ENCODE measurements at places on chromosomes 11 and 22.
A peak's percentile ranks its signal among the peaks of the same experiment; 100 is the strongest.

- no peak for DNase-seq
These were observed 8.8 kb downstream of the NXPE4 start for GRCh38 chr11:114586797-114587196.

DNA sequence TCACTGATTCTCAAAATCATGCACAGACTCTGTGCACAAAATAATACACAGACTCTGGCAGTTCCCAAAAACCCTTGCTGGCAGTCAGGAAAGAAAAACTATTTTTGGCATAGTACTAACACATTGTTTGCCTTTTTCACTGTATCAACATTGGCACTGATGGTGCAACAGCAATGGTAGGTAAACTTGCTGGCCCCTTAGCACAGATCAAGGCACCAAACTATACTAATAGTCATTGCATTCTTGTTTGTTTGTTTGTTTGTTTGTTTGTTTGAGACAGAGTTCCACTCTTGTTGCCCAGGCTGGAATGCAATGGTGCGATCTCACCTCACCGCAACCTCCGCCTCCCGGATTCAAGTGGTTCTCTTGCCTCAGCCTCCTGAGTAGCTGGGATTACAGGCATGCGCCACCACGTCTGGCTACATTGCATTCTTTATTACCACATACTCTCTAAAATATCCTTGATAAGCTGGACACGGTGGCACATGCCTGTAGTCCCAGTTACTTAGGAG, 81.0 kb upstream of the SLC6A5 start:
- no peak for DNase-seq

DNA sequence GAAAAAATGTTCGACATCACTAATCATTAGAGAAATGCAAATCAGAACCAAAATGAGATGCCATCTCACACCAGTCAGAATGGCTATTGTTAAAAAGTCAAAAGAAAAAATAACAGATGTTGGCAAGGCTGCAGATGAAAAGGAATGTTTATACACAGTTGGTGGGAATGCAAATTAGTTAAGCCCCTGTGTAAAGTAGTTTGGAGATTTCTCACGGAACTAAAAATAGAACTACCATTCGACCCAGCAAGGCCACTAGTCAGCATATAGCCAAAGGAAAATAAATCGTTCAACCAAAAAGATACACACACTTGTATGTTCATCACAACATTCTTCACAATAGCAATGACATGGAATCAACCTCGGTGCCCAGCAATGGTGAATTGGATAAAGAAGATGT, 503.2 kb downstream of the OPCML start:
- DNase-seq = no peak

- no peak for DNase-seq
These were observed at the start of gene IGLL1 for GRCh38 chr22:23579870-23580575. Gene IGLL1 (minus strand): TSS chr22:23580290. CDS start chr22:23580190, 100 bp downstream.

DNA sequence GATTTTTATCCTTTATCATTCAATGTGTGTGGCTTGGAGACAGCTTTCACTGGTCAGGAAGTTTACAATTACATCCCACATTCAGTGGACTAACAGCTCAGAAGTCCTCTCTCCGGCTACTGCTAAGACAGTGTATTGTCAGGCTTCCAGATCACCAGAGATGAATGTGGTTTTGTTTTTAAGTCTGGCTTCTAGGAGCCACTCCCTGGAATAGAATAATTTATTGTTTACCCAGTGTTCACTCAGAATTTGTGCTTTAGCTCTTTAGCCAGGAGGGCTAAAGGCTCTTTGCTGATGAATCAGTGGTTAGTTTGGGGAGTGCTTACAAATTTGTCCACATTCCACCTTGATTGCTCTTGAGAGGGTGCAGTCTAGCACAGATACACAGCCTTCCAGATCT, 26.5 kb downstream of the TRIM77 start:
- DNase-seq = no peak

DNA sequence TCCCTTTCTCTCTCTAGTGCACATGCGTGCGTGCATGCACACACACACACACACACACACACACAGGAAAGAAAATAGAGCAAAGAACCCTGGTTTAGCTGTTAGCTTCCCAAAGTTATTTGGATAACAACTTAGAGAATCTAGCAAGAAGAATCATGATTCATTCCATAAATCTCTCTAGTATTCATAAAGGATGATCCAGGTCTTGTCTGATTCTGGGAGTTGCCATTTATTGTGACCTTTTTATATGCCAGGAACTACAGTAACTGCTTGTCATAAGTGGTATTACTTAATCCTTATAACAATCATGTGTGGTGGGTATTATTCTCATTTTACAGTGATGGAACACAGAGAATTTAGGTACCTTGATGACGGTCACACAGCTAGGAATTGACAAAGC, 141.5 kb upstream of the MTMR2 start:
- peak; percentile 40 for DNase-seq

GRCh38 chr22:48548391-48548790, 1279.3 kb downstream of the BRD1 start:
- no peak for DNase-seq

- no peak for DNase-seq
These were observed 251.3 kb downstream of the SBF2 start for GRCh38 chr11:10042699-10043098.

- DNase-seq = no peak
These were observed 44.7 kb upstream of the SHISAL1 start for GRCh38 chr22:44357296-44357965.

GRCh38 chr22:30087611-30088010, 7.3 kb downstream of the HORMAD2 start:
- DNase-seq = no peak

DNA sequence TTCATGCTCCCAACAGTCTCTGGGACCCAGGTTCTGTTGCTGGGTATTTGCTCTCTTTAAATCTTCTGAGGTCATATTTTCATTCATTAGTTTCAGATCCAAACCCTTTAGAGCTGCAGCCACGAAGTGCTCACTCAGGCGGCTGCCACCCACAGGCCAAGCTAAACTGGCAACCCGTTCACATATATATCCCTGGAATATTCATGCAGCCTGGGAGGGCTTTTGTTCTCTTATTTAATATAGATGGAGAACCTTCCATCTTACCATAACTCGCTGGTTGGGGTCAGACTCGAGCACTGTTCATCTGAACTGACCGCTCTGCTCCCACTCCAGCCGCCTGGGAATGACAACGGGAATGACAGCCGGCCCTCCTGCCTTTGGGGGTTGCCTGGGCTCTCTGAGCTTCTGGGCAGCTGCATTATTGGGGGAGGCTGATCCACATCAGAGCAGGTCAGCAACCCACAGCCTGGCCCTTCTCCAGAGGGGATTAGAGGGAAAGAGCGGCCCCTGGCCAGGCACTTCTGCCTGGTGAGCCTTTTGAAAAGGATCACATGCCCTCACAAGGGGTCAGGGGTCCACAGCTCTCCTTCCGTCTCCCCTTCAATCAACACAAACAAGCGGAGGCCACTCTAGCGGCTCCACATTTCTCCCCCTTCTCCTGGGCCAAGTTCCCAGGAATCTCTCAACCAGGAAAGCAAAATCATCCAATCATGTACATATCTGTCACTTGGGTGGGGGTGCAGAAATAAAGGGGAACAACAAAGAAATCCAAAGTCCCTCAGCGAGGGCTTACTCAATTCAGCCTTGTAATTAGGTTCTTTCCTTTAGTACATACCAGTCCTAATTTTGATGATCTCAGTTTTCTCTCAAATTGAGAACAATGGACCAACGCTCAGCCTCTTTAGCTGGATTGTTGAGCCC, 11.8 kb downstream of the TMEM184B start:
- no peak for DNase-seq

DNA sequence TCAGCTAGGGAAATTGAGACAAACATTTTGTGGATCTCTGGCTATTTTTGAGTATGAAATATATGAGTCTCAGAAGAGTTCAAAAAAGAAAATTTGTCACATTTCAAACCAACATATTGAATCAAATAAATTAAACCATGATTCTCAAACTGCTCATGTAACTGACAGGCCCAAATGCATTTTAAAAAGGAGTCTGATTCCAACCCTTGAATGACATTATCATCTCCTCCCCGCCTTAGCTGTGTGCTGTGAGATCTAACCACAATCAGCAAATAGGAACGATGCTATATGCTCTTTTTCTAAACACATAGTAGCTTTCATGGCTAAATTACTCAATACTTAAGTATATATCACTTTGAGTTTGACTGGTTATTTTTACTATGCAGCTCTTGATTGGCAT, 57.1 kb downstream of the EFCAB6 start:
- no peak for DNase-seq

GRCh38 chr11:9838229-9838628, 174.4 kb downstream of the SWAP70 start:
- no peak for DNase-seq

DNA sequence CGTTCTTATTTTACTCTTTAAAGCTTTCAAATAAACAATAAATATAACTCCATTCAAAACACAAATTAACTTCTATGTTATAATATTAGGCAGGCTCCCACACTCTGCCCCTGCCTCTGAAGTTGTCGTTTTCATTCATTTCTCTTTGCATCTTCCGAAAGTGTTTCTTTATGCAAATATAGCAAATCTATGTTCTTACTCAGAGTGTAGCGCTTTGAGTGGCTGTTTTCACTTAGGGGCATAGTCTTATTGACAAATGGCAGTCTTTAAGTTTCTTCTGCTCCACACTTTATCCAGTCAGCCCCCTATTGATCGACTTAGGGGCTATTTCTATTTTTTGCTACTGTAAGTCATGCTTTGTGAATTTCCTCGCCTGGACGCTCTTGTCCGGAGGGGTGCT, 45.3 kb upstream of the RTL6 start:
- no peak for DNase-seq

GRCh38 chr22:38456841-38457699, 2.1 kb upstream of the KCNJ4 start:
- DNase-seq = no peak

GRCh38 chr22:21642584-21643448, 714 bp downstream of the SDF2L1 start:
- peak; percentile 50 for DNase-seq
